Fibroblast of the conjunctiva (primary cell): ENCODE measurements at places on chromosomes 7 and 10.

DNA sequence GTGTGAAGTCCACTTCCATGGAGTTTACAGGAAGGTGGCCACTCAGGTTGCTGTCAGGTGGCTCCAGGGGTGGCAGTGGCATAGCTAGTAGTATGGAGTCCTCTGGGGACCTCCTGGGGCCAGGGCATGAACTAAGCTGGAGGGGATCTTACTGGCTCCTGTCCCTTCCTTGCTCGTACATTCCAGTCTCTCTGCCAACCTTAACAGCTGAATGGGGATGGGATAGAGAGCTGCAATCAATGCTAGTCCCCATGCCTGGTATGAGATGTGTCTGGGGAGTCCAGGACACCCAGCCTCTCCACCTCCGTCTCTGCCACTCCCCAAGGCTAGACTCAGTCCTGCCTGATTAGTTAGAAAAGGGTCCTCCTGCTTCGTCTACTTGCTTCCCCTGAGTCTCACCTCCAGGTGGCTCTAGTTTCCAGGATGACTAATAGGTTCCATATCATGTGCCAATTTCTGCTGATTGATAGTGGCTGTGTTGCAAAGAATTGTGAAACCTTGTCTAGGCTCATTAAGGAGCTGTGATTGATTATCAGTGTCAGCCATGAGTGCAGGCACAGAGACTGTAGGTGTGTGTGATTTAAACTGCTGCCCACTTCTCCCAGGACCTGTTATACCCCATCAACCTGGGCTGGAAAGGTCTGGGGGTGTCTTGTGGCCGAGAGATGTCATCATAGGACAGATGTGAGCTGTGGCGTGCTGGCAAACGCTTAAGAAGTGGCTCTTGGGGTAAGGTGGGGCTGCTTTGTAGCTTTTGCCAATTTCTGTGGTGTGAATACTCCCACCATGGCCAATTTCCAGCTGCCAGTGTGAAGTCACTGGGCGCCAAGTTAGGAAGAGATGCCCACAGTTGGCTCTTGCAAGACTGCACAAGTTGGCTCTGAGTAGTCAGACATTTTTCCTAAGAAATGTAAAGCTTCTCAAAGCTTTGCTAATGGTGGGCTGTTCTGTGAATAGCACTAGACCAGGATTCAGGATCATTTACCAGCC, 59.8 kb downstream of the COL13A1 start:
- peak; percentile 87 for DNase-seq

DNA sequence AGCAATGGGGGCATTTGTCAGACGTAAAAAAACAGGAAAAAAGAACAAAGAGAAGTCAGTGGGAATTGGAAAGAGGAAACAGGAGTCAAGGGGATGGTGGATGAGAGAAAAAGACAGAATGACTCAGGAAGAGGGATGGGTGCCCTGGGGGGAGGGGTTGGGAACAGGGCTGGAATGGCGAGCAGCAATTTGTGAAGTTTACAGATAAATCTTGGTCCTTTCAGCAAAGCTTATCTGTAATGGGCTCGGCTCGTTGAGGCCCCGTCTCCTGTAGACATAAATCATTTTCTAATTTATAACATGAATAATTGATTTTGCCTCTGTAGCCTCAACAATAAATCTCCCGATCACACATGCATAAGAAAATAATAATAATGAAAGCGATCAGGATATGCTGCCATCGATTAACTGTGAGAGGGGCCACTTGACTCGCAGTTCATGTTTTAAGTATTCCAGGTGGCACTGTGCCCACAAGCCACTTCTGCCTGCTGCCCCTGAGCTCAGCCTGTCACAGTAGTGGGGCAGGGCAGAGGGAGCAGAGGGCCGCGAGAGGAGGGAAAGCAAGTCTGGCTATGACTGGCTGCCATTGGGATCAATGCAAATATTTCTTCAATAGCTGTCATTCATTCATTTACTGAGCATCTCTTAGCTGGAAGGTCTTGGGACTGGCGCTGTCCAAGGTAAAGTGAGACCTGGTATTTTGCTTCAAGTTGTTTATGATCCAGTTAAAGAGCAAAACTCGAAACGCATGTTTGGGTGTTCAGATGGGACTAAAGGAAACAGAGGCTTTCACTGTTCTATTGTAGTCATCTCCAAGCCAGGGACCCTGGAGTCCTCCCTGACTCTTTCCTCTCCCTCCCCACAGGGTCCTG, 47.4 kb upstream of the R3HCC1L start:
- DNase-seq, result no peak

GRCh38 chr7:43849047-43849446, 20.3 kb downstream of the MRPS24 start:
- DNase-seq, result no peak

DNA sequence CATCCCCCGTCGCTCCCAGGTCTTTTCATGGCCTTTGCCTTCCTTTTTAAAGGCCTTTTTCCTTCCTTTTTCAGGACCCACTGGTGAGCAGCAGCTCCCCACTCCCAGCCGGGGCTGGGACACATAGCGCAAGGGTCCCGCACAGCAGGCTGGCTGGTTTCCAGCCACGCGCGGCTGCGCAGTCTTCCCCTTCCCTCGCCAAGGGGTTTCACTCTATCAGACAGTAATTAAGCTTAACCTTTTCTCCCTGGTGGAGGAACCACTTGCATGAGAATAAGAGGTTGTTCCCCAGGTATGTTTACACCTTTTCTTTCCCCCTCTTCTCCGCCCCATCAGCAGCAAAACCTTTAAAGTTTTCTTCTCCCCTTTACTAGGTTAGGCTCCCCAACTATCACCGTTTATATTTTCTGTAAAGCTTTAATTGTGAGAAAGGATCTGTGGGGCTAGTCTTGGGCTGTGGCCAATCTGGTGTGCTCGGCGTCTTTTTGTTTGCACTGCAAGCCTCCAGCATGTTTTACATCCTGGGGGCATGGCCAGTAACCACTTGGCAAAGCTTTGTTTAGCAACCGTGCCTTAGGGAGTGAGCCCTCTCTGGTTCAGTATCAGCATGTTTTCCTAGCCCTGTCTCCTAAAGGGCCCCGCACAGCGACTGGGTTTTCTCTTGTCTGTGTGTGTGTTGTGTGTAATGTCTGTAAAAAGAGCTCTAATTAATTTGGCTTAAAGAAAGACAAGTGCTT, 219.6 kb downstream of the PHF14 start:
- DNase-seq, result peak; percentile 68

GRCh38 chr7:144127714-144128334, 4.8 kb downstream of the OR2A14 start:
- DNase-seq, result peak; percentile 66

DNA sequence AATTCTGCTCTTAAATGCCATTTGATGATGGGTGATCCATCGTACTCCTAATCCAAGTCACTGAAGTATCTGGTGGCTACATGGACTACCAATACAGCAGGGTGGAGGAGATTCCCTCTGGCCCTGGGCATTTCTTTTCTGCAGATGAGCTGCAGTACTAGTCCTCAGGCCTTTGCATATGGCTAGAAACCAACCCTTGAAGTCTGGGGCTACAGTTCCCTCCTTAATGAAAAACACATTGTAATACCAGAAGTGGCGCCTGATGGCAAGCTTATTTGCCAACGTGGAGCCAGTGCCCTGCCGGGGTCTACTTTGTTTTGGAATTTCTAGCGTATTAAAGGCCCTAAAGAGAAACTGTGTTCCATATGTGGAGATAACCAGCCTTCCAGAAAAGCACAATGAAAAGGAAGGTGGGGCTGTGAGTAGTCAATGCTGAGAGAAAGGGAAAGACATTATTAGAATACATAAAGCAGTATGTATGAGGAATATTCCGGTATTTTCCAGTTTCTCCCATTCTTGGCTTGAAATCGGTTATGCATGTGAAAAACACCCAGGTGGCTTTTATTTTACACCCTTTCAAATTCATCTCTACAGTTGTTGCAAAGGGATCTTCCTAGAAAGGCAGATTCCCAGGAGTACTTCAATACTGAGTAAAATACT, 368.8 kb downstream of the PRPF18 start:
- DNase-seq, result peak; percentile 36

- DNase-seq, result no peak
Measured at GRCh38 chr10:25849988-25850387, 84.0 kb upstream of the MYO3A start.

- DNase-seq, result no peak
Measured at GRCh38 chr10:61852261-61852660, 49.2 kb upstream of the ARID5B start.

- no peak for DNase-seq
Measured at GRCh38 chr7:156842740-156843140, 50.2 kb downstream of the LMBR1 start.

DNA sequence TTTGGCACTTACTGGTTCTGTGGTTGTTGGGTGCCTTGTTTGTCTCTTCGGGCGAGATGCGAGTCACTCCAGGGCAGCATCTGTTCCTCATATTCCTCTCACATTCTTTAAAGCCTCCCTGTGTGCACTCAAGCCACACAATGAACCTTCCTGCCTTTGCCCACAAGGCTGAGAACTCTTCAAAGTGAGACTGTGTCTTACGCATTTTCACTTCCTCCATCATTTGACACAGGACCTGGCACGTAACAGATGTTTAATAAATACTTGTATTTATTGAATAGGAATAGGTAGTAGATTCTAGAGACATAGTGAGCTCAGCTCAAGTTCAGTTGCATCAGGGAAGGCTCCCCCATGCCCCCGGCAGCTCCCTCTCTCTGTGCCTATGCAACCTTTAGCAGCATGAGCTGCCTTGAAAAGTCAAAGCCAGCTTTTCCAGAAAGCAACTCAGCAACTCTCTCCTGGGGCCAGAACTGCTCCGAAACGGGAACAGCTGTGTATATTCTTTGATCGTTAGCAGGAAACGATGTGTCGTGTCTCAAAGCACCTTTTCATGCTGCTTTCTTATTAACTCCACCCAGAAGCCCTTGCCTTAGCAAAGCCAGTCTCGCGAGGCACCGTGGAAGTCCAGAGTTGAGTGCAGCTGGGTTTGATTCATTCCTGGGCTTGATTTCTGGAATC, 97.5 kb downstream of the PFKFB3 start:
- peak; percentile 12 for DNase-seq

- no peak for DNase-seq
Measured at GRCh38 chr10:102648269-102648888, 4.1 kb downstream of the TRIM8 start.

GRCh38 chr7:134356421-134356936, 39.7 kb upstream of the SLC35B4 start:
- DNase-seq, result no peak

- DNase-seq, result no peak
Measured at GRCh38 chr10:58372607-58373441, 12.4 kb upstream of the TFAM start.

- DNase-seq, result no peak
Measured at GRCh38 chr10:126475074-126475691, 86.9 kb upstream of the ADAM12 start.

DNA sequence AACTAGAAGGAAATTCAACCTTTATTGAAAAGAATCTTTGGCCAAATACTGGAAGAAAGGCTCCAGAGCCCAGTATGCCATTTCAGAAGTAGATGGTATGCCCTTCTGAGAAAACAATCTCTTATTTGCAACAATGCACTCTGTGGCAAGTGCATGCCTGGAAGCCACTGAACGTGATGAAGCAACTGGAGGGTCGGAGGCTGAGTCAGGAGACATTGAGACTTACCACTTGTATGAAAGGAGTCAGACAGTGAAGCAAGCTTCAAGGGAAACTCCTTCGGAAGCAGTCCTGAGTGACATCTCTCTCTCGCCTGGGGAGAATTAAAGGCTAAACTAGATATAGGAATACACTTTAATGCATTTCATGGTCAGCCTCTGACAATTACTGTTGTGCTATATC, 353.7 kb downstream of the NRG3 start:
- no peak for DNase-seq
